ENCODE measurements at places on chromosomes 12 and 14.
A peak's percentile ranks its signal among the peaks of the same experiment; 100 is the strongest.

- peak; percentile 54 for DNase-seq
These were observed 5.5 kb downstream of the CEP170B start for GRCh38 chr14:104870368-104871144.

GRCh38 chr12:68854078-68854468 lies 46.1 kb downstream of the MDM2 start:
- DNase-seq, result no peak

DNA sequence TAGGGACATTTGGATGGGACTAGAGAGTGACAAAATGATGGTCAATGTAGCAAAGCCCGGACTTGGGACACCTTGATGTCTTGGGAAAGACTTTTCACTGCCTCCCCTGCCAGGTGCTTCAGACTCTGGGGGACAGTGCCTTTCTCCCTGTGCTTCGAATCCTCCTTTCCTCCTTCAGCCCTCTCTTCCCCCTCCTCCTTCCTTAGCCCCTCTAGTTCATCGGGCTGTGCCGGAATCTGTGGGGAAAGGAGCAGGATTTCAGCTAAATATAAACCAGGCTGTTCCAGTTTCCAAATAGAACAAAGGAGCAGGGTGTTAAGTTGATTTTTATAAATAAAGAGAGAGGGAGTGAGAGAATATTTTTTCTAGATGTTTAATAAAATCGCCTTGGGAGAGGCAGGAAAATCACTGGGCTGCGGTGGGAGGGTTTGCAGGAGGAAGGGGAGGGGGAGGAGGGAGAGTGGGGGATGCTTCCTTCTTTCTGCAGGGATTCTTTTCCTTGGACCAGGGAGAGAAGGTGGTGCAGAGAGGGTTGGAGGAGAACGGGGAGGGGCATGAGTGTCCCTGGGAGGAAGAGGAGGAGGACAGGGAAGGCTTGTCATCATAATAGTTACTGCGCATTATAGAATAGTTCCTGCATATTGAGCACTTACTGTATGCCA lies 21.3 kb upstream of the CABP1 start:
- no peak for DNase-seq

DNA sequence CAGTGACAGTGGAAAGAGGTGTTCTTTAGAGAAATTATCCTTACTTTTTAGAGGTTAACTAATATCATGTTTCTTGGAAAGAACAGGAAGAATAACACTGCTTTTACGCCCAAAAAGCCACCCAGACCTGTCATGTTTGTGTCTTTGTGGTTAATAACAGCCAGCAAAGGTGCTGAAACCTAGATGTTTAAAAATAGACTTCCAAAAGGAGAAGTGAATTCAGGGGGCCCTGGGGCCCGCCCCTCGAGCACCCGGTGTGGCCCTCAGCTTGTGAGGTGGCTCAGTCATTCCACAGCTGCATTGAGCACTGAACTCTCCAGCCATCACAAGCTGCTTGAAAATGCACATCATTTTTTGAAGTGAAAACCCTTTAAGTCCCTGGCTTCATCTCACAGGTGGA lies 20.8 kb upstream of the AMN start:
- no peak for DNase-seq

GRCh38 chr12:2053691-2054090 lies 904 bp downstream of the CACNA1C start:
- no peak for DNase-seq

DNA sequence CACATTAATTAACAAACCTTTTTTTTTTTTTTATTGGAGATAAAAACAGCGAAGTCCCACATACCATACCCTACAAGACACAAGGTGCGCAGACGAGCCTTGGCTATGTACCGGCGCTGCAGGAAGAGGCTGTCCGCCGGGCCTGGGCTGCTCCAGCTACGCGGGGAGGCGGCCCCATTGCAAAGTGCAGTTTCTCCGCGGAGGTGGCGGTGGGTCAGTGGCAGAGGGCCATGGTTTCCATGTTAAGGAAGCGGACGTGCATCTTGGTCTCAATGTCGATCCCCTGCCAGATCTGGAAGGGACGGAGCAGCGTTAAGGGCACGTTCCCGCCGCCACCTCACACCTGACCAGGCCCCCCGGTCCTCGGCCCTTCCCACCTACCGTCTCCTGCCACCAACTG lies 60.3 kb downstream of the TESC start:
- no peak for DNase-seq

- no peak for DNase-seq
These were observed 68.0 kb upstream of the AMIGO2 start for GRCh38 chr12:47147739-47148138.

All from activated naive CD4-positive, alpha-beta T cell treated with Interleukin-2 at 50 U/mL for 16 hours (primary cell).